ENCODE measurements at places on chromosomes 4 and X.

- no peak for ATAC-seq
Observed at GRCh38 chr4:95839891-95840290, at the start of gene PDHA2. Gene PDHA2, plus strand, starts transcription at chr4:95840093. Its CDS starts 58 bp downstream, at chr4:95840151.

GRCh38 chr4:83535520-83536361 lies at the start of gene GPAT3:
Gene GPAT3, plus strand, starts transcription at chr4:83536108. Its CDS starts 515 bp downstream, at chr4:83536623.
- ATAC-seq: peak; percentile 85

GRCh38 chr4:144734522-144734921 lies 88.6 kb downstream of the HHIP start:
- no peak for ATAC-seq

GRCh38 chrX:19639056-19639455 lies 123.7 kb upstream of the MAP3K15 start:
- no peak for ATAC-seq

- ATAC-seq: peak; percentile 100
Observed at GRCh38 chr4:48093991-48094416, 40.0 kb downstream of the TXK start.

DNA sequence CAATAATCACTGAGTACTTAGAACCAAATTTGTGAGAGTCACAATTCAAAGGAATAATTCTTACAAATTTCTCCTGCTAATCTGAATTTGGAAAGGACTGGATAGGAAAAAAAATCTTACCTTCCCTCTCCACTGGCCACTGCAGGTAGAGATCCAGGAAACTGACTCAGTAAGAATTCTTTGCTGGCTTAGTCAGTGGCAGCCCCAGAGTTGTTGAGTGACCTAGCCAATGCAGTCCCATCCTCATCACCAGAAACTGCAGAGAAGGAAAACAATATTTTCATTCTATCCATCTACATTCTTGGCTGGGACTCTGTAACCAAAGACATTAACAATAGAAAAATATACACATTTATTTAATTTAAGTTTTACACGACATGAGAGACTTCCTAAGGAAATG lies 572.0 kb downstream of the ADGRL3 start:
- no peak for ATAC-seq

DNA sequence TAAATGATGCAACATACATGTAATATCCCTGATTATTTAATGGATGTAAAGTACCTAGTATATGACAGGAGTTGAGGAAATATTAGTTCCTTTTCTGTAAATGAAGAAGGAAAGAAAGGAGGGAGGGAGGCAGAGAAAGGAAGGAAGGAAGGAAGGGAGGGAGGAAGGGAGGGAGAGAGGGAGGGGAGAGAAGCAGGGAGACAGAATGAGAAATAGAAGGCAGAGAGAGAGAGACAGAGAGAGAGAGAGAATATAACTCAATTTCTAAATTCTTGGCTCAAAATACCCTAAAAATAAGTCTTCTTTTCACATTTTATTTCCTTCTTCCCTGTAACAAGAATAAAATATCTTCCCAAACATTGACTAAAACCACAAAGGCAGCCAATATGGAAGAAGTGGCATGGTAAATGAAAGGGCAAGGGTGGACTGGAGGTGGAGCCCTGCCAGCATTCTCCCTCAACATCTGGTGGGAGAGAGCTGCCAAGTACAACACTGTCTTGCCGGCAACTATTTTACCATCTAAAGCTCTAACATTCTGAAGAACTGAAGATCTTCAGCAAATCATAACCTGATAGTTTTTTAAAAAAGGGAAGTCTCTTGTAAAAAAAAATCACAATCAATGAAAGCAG lies 245.1 kb downstream of the PPP3CA start:
- no peak for ATAC-seq

GRCh38 chr4:174214101-174214878 lies 69.2 kb downstream of the FBXO8 start:
- peak; percentile 32 for ATAC-seq

GRCh38 chr4:10684631-10685030 lies at the start of gene CLNK:
Gene CLNK, minus strand, starts transcription at chr4:10684768. Its CDS starts 16,899 bp downstream, at chr4:10667869.
- ATAC-seq: no peak

DNA sequence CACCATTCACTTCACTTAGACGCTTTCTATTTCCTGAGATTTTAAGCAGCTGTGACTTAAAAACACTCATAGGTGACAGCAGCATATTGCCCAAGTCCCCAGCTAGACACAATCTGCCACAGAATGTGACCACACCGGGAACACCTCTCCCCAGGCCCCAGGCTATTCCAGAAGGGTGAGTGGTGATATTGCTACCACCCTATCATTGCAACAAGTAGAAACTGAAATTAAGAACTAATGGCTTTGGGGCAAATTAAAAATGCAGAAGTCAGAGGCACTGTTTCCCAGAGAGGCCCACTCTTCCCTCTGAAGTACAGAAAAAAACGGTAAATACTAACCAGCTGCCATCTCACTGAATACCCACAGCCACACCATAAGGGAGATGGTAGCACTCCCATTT lies 35.0 kb downstream of the QDPR start:
- no peak for ATAC-seq

DNA sequence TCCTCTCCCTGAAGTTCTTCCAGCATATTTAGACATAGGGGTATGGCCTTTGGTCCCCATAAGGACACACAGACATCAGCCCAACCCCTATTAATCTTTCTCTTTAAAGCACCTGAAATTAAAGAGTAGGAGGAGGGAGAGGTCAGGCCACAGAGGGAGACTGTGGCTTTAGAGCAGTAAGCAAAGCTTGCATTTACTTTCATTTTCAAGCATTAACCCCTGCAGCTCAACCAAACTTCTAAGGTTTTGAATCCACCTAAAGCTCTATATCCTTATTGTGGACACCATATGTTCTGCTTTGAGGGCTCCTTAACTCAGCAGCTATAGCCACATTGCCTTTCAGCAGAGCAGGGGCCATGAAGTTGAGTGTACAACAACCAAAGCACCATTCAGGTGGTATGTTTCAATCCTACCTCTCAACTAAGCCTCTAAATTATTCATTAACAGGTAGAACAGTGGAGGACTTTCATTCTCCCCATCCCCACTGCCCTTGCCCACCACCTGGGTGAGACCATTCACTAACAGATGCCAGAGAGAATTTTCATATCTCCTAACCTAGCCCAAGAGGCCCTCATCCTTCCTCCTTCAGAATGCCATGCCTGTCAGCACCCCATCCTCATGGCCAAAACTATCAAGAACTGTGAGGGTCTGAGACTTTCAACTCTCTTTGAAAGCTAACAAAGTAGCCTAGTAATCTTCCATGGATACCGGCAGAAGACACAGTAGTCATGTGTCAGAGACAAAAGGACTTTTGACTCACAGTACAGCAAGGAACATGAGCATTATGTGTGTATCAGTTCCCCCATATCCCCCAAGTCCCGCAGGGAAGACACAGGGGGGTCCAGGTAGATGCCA lies 20.8 kb downstream of the LIN54 start:
- ATAC-seq: peak; percentile 64

GRCh38 chr4:62408454-62408853 lies 1208.3 kb downstream of the ADGRL3 start:
- ATAC-seq: no peak

DNA sequence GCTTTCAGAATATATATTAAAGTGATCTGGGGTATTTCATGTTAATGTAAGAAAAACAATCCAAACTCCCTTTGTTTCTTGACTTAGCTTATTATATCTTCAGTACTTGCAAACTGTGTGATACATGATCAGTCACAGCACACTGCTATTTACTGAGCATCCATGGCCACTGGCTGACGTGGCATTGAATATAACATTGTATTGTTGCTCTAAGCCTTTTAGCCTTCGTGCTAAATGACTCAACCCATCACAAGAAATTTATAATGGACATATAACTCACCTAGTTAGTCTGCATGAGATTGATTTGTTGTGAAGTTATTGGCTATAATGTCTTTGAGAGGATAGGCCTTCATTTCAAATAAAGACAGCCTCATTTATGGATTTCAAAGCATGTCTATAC lies 642.6 kb downstream of the IL1RAPL1 start:
- ATAC-seq: no peak

DNA sequence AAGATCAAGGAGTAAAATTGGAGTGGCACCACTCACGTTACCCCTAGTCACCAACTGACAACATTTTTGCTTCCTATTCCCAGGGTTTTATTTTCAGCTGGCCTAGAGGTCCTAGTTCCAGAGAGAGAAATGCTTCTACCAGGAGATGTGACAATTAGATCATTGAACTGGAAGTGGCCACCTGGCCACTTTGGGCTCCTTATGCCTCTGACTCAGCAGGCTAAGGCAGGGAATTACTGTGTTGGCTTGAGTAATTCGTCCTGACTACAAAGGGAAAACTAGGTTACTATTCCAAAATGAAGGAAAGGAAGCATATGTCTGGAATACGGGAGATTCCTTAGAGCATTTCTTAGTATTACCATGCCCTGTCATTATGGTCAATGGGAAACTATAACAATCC lies 831.6 kb upstream of the NDST4 start:
- ATAC-seq: no peak

DNA sequence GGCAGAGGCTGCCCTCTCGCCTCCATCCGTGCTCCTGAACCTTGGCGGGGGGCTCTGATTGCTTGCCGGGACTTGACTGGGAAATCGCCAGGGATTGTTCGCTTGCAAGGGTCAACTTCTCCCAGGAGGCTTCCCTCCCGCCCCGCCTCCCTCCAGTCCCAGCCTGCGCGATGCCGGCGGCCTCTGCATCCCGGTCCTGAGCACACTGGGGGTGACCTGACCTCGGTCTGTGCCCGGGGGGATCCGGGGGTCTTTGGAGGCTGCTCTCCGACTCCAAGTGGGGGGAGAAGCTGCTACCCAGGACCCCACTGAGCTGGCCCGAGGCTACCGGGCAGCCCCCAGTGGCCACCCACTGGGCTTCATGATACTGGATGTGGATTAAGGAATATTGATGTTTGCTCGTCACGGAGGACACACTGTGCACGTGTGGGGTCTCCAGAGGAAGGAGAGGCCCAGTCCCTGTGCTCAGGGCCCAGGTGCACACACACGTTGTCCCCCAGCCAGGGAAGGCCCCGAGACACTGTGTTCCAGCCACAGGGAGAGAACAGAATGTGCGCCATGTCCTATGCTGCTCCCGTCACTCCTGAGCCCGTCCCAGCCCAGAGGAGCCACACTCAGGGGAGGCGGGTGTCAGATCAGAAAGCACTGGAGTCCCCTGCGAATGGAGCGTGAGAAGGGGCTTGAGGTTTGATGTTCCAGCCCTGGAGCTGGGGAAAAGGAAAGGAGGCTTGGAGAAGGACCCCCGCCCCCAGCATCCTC lies 55.9 kb upstream of the NKX1-1 start:
- no peak for ATAC-seq

- no peak for ATAC-seq
Observed at GRCh38 chr4:95283320-95283719, 265.5 kb downstream of the UNC5C start.

DNA sequence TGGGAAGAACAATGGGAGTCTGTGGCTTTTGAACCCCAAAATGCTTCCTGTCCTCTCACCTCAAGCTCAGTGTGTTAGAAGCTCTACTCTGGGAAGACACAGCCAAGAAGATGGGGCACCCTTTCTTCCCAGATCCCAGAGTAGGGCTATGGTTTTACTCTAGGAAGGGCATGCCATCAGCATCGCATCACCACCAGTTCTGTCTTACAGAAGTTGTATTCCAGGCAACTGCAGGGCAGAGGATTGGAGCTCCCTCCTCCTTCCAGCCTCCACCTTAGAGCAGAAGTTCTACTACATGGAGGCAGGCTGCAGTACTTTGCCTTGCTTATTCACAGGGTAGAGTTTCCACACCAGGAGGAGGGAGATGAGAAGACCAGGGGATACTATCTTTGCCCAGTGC lies 18.1 kb upstream of the ZFX start:
- ATAC-seq: no peak

- no peak for ATAC-seq
Observed at GRCh38 chr4:41143311-41144039, 70.9 kb downstream of the APBB2 start.

- no peak for ATAC-seq
Observed at GRCh38 chrX:50447535-50447934, 23.1 kb downstream of the DGKK start.

DNA sequence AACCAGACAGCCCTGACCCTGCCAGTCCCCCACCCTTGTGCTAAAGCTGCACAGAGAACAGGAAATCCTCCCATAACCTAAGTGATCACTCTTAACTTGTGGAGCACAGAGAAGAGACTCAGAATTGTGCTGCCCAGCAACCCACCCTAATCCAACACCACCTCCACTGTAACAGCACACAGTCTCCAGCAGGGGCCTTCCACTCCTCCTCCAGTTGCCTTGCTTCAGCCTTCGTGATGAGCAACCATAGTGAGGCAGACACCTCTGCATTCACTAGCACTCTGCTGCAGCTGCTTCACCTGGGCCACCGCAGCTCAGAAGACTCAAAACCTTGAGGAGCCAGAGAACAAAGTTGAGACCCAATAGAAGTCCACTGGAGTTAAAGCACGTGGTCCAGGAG lies 7.9 kb upstream of the UGT2B4 start:
- ATAC-seq: no peak

DNA sequence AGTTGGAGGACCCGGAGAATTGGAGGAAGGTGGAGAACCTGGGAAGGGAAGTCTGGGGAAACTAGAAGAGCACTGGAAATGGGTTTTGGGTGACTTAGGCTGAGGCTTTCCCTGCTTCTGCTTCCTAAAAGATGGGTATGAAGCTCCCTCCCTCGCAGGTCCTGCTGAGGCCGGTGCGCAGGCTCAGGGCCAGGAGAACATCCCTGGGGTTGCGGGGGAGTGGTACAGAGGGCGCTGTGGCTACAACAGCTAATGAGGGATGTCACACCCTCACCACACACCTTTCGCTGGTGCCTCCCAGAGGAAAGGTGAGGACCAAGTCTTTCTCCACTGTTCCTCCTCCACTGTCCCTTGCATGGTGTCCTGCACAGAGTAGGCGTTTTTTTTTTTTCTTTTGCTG lies 15.8 kb downstream of the APLN start:
- ATAC-seq: no peak

- no peak for ATAC-seq
Observed at GRCh38 chrX:17944833-17945497, 83.9 kb upstream of the RAI2 start.

- ATAC-seq: no peak
Observed at GRCh38 chr4:176534566-176534965, 214.8 kb downstream of the SPCS3 start.

- ATAC-seq: peak; percentile 99
Observed at GRCh38 chr4:140556372-140557085, 12.2 kb downstream of the UCP1 start.

GRCh38 chr4:14853176-14853943 lies 148.9 kb upstream of the CPEB2 start:
- no peak for ATAC-seq

DNA sequence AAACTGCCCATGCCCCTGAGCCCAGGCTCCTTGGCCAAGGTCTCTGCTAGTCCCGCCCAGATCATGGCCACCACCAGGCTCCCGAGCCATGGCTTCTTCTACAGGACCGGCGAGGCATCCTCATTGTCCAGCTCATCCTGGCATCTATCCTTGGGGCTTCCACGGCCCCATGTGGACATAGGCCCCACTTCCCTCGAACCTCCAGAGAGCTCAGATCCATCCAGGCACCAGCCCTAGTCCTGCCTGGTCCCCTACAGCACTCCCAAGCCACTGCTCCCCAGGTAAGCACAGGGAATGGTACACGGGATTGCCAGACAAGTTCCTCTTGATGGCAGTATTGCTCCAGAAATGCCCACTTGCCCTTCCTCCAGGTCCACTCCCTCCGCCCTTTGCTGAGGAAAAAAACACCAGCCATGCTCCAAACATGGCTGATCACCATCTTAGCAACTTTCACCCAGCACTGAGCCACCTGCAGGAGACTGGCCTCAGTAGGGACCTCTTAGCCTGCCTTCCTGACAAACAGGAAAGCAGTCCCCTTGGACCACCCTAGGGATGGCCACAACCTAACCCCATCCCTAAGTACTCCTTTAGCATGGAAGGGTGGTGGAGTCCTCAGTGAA lies 272.1 kb upstream of the AGTR2 start:
- ATAC-seq: no peak

Measured in activated T-helper 17 cell treated with anti-CD3 and anti-CD28 coated beads, Interleukin-2, amount 50 U/mL, for 72 hours (primary cell).